Forelimb muscle (tissue), 1 donor: ENCODE measurements at places on chromosomes 3 and 15. TPM values are rescaled to one million over a fixed set of nuclear protein-coding genes. Genes with fewer than 3 reads are reported as not detected.

GRCh38 chr15:49330166-49330565, 92.9 kb upstream of the FGF7 start:
- DNase-seq, result no peak

MME gene
- 7.7 TPM for polyA plus RNA-seq

DNA sequence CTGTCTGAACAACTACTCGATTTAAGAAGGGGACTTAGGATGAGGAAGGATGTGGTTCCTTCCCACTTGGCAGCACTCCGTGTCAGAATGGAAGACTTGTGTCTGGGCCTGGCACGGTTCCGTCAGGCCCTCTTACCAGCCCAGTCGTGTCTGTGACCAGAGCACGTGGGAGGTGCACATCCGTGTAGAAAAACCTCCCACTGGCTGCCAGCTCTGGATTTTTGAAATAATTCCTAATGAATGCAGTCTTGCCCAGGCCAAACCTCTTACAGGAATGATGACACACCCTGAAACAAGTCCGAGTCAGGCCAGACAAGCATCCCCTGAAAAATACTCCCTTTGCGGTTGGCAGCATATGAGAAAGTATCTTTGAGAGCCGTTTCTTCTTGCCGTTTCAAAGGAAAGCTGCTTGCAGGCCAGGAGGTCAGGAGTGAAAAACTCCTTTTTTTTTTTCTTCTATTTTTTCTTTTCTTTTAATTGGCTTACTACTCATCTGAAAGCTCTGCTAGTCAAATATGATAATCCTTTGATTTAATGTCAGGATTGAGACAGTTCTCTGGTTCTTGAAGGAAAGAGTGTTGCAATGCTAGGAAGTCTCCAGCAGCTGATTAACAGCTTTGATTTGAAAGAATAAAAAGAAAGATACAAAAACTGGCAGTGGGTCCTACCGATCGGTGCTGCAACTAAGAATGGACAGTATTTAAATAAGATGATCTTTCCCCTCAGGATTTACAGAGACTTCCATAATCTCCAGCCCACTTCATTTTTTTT, 19.8 kb downstream of the IL1RAP start:
- DNase-seq, result no peak

PLXNB1 gene
- 17.3 TPM for polyA plus RNA-seq

WDR72 gene
- polyA plus RNA-seq, result 0.25 TPM
